Renal cortex interstitium (tissue), 15 donors: ENCODE measurements at places on chromosomes 7 and 10.

DNA sequence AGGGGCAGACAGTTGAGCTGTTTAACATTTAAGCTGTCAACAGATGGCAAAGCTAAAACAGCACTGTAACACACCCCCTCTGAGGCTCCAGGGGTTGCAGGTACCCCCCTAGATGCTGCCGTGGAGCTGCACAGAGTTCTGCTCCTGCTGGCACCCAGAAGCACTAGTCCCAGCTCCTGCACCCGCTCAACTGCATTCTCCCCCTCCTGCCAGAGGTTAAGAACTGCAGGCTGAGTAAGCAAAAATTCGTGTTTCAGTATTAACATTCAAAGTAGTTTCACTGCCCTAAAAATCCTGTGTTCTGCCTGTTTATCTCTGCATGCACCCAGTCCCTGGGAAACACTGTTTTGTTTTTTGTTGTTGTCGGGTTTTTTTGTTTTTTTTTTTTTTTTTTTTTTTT lies 790.8 kb upstream of the KCND2 start:
- DNase-seq: no peak

DNA sequence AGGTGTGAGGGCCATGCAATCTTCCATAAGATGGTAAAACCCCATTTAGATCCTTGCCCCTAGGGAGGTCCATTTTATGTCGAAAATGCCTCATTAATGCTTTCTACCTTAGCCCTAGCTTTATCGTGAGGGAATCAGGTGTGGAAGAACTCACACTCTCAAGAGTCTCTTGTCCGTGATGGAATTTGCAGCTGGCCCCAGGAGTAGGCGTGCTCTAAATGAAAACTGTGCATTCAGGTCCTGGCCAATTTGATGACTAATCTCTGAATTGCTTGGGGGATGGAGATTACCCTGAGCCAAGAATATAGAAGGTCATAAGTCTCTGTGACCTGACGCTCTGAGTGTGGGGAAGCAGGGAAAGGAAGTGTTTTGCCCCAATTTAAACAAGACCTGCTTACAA lies 6.6 kb downstream of the C10orf90 start:
- no peak for DNase-seq

GRCh38 chr10:11364241-11364640 lies 247.2 kb downstream of the USP6NL start:
- no peak for DNase-seq

DNA sequence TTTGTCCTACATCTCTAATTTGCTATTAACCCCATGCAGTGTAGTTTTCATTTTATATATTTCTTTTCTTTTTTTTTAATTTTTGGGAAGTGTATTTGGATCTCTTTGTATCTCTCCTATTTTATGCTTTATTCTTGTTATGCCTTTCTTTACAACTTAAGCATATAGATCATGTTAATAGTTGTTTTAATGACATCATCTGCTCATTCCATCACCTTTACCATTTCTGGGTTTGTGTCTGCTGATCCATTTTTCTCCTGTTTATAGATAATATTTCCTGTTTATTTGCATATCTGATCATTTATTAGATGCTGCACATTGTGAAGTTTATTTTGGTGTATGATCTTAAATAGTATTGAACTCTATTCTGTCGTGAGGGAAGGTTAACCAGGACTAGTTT lies 13.7 kb downstream of the COPG2 start:
- DNase-seq: no peak

GRCh38 chr10:57898231-57898630 lies 369.5 kb downstream of the IPMK start:
- no peak for DNase-seq

DNA sequence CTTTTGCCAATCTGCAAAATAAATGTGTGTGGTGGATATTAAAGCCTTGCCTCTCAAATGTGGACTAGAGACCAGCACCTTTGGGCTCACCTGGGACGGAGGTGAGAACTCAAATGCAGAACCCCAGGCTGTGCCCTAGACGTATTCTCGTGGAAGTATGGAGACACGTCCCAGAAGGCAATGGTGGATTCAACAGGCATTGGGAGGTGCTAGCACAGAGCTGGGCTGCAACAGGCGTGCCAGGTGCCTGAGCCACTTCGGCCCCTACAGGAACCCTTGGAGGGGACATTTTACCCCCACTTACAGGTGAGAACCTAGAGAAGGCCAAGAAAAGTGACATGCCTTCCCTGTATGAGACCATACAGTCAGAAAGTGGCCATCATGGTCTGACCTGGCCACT lies 12.2 kb downstream of the DDX56 start:
- DNase-seq: no peak

DNA sequence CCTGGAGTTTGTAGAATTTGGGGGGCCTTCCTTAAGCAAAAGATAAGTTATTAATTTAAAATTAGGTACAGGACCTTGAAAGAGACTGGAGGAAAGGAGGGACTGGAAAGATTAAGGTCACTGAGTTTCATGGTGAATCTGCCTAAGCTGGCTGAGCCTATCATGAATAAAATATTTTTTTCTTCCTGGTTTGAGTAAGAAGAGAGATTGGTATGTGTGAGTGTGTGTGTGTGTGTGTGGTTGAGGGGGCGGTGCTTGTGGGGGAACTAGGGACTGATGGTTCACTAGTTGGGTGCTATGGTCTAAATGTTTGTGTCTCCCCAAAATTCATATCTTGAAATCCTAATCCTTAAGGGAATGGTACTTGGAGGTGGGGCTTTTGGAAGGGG lies 142.5 kb upstream of the PRKCQ start:
- no peak for DNase-seq

DNA sequence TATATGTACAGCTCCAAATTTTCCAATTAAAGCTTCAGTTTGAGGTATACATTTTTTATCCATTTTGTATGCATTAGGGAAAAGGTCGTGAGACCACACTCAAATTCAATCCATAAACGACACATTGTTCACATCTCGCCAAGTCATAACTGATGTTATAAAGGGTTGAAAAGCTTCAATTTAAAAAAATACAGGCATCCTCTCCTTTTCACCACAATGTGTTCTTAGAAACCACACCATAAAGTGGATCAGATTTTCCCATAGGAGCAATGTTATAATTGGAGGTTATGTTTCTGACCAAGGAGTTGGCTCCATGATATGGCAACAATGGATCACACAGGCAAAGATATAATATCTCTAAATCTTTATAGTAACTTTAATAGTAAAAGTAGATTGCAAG lies 663.6 kb downstream of the PARD3 start:
- DNase-seq: no peak

- no peak for DNase-seq
Measured at GRCh38 chr10:131099028-131099726, 212.3 kb downstream of the TCERG1L start.
